ENCODE measurements at places on chromosomes 13 and 19. TPM values are rescaled to one million over a fixed set of nuclear protein-coding genes. Genes with fewer than 3 reads are reported as not detected.

DNA sequence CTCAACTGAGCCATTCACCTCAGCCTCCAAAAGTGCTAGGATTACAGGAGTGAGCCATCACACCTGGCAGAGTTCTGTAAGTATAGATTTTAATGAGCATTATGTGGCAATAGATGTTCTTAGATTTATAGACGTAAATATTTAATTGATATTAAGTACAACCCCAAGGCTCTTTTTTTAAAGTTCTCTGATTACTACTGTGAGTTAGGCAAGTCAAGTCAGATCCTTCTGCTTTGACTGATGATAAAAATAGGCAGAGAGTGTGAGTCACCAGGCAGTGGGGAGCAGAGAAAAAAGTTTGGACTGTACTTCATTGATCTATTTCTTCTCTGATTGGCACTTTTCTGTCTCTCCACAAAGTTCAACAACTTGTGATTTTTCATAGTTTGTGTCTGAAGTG lies 1379.9 kb downstream of the UQCRFS1 start:
- no peak for DNase-seq

DNA sequence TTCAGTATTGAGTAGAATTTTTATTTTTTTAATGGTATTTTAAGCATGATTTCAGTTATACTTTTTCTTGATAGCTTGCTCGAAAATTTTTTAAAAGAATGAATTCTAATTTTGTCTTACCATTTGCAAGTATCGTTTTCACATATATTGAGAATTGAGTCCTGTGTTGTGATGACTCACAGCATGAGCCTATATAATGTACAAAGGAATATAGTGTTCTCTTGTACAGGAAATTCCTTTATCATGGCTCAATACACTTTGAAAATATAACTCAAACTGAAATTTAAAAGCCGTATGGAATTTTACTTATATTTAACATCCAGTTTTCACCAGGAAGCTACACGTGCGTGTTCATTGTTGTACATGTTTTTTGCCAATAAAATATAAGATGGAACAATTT lies 161.1 kb upstream of the TMTC4 start:
- DNase-seq: no peak

GRCh38 chr13:30807392-30807791 lies 72.0 kb downstream of the ALOX5AP start:
- no peak for DNase-seq

GRCh38 chr19:1575323-1576241 lies 7.5 kb upstream of the MEX3D start:
- DNase-seq: no peak

DNA sequence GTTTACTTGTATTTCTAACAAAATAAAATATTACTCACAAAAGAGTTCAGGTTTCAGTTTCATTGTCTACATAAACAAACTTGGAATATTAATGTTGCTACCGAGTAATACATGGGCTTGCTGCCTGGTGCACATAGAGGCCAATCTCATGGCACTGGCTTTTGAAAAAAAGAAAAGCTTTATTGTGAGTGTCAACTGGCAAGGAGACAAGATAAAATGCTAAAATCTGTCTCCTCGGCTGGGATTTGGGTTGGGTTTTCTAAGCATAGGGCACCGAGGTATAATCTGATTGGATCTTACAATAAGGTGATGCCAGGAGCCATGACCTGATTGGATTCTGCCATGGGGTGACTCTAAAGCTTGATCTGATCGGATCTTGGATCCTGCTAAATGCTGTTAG lies 1519.9 kb upstream of the MIR17HG start:
- DNase-seq: no peak

DNA sequence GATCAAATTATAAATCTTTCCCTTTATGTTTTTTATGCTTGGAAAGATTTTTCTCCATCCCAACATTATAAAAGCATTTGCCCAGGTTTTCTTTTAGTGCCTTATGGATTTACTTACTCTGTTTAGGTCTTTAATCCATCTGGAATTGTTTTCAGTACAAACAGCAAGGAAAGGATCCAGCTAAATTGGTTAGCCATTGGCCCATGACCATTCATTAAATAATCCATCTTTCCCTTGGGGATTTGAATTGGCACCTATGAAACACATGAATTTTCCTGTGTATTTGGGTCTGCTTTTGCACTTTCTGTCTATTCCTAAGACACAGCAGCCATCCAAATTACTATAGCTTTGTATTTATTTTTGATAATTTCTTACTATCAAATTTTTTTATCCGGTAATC lies 28.8 kb upstream of the SHKBP1 start:
- DNase-seq: no peak

DNA sequence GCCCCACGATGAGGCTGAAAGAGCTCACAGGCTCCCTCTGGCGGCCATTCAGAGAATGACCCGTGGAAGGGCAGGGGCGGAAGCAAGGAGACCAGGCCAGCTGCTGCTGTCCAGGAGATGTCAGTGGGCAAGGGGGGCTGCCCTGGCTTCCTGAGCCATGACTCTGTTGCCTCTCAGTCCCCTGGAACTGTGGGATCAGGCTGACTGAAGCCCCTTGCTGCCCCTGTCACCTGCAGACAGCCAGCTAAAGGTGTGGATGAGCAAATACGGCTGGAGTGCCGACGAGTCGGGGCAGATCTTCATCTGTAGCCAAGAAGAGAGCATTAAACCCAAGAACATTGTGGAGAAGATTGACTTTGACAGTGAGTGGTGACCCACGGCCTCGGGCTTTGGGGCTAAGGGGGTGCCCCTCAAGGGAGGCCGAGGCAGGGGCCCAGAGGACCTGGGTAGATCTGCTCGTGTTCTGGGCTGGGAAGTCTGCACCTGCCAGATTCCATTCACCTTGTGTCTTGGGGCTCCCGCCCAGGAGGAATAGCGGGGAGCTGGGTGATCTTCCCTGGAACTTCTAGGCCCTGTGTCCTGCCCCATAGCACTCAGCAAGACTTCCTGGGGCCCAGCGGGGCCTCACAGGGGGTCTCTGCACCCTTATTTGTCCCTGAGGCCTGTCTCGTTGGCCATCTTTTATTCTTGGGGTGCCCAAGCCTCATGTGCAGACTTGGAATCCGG lies 12.5 kb upstream of the ACTN4 start:
- peak; percentile 58 for DNase-seq

MCF2L gene
- 19.7 TPM for total RNA-seq
